ENCODE measurements at places on chromosomes 16 and 17.

DNA sequence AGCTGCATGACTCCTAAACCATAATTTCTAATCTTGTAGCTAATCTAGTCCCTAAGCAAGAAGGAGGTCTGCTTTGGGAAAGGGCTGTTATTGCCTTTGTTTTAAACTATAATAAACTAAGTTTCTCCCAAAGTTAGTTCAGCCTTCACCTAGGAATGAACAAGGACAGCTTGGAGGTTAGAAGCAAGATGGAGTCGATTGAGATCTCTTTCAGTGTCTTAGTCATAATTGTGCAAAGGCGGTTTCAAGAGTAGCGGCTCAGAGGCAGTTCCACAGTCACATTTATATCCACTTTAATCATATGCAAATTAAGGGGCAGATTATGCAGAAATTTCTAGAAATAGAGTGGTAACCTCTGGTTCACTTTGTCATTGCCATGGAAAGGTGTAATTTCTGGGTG lies 17.4 kb downstream of the DRC7 start:
- no peak for DNase-seq

DNA sequence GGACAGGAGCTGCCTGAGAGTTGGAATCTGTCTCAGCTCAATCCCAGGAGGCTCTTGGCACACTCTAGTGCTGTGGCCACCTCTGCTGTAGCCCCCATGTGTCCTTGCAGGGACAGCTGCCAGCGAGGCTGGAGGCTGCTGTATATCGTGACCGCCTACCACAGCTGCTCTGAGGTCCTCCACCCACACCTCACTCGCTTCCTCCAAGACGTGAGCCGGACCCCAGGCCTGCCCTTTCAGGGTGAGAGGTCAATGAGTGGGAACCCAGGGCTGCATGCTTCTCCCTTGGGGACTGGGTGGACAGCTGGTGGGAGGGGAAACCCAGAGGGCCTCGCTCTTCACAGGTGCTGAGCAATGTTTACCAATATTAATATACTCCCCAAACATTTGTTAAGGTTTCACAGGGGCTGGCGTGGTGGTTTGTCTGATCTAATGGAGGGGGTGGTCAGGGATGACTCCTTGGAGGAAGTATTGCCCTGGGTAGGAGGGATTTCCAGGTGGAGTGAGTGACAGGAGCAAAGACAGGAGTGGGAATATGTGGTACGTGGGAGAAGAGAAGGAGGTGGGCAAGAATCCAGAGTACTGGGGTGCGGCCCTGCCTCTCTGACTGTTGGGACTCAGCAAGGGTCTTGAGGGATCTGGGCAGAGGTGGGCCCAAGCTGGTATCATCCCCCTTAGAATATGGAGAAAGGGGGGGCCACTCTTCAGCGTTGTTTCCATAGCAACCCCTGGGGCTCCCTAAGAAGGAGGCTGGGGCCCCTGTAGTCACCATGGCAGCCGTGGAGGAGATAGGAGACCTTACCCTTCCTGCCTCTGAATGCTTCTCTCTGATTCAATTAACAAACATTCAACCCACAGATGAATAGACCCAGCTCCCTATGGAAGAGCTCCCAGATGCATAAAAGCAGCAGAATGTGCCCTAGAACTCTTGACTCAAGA lies 22.2 kb upstream of the ALKBH5 start:
- DNase-seq, result no peak

DNA sequence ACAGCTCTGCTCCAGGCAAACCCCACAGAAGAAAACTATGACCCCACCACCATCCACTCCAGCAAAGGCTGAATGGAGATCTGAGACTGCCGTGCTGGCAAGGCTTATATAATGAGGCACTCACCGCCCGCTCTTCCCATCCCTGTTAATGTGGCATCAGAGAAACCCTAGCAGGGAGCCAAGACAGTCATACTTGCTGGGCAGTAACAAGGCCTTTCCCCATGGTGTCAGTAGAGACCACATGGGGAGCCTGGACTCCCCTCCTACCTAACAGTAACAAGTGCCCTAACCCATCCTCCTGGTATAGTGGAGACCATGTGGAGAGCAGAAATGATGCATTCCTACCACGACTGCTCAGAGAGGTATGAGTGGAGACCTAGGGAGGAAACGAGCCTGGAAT lies 235.2 kb downstream of the C16orf78 start:
- DNase-seq, result no peak

DNA sequence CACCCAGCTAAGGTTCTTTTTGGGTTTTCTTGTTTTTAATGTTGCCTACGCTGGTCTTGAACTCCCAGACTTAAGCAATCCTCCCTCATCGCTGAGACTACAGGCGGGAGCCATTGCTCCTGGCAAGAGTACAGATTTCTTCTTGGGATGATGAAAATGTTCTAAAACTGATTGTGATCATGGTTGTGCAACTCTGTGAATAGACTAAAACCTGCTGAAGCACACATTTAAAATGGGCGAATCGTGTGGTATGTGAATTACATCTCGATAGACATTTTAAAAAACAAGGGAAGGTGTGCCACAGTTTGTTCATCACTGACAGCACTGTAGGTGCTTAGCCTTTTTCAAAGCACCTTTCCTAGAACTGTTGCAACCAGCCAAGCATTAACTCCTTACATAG lies 48.8 kb upstream of the CDH3 start:
- DNase-seq, result no peak

- DNase-seq, result no peak
Observed at GRCh38 chr16:89037261-89038152, 56.1 kb upstream of the ACSF3 start.

GRCh38 chr17:72525225-72526015 lies 404.6 kb downstream of the SOX9 start:
- DNase-seq, result no peak

DNA sequence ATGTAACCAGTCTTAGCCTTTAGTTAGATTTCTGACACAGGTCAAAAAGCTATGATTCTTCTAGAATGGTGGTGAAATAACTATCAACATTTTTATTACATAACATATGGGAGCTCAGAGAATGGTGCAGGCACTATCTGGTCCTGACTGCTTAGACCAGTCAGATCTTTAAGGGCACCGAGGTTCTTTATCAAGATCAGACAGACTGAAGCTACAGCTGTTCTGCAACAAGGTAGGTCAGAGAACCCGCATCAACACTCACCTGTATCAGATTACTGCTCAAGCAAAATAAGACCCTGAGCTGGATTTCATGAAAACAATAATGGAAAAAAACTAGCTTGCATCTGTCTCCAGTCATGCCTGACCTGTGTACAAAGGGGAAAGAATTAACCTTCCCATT lies 160.4 kb downstream of the KCNJ2 start:
- DNase-seq, result no peak

DNA sequence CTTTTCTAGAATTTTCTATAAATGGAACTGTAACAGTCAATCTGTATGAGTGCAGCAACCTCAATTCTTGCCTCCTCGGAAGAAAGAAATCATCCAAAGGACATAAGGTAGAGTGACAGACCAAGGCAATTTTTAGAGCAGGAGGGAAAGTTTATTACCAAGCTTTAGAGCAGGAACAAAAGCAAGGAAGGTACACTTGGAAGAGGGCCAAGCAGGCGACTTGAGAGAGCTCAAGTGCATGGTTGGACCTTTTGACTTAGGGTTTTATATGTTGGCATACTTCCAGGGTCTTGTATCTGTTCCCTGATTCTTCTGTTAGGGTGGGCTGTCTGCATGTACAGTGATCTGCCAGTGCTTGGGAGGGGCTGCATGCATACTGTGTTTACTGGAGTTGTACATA lies 50.3 kb downstream of the SCNN1G start:
- no peak for DNase-seq

- DNase-seq, result no peak
Observed at GRCh38 chr17:67053438-67054000, 9.2 kb downstream of the CACNG1 start.

DNA sequence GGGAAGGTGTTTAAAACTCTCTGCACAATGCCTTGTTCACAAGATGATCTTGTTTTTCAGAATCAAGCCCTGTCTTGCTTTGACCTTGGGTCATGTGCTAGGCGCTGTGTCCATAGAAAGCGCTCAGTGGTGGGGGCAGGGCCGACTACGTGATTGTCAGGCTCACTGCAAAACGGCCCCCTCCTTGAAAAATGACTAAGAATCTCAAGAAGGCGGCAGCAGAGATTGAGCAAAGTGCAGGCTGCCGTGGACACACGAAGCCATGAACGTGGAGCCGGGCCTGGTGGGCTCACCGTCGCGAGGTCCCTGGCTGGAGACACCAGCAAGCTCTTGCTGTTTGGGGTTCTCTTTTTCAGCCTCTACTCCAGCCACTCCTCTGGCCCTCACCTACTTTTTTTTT lies 10.2 kb downstream of the ATP2C2 start:
- no peak for DNase-seq

- DNase-seq, result no peak
Observed at GRCh38 chr16:79762217-79762616, 161.7 kb upstream of the MAF start.

DNA sequence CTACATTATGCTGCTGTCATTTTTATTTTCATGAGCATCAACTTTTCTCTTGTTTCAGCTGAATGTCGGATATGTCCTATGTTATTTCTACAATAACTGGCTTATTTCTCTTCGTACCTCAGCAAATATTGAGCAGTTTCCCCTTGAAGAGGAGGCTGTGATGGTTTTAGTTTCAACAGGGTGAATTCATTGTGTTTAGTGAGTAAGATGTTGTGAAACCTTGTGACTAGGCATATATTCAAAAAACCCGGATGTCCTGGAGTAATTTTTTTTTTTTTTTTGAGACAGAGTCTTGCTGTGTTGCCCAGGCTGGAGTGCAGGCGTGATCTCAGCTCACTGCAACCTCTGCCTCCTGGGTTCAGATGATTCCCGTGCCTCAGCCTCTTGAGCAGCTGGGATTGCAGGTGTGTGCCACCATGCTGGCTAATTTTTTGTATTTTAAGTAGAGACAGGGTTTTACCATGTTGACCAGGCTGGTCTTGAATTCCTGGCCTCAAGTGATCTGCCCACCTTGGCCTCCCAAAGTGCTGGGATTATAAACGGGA lies 11.1 kb downstream of the CPD start:
- DNase-seq, result no peak

DNA sequence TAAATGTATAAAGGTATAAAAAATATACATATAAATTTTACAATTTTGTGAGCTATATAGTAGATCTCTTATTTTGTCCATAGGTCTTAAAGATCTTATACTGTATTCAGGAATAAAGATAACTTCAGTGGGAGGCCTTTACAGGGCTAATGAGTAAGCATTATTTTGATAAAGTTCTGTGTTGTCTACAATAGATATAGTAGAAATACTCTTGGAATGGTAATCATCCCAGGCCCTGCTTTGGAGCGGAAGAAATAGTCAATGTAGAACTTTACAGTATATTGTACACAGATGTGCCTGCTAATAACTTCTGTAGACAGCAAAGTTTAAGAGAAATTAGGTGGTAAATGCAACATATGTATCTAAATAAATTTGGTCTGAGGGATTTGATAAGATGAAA lies 42.6 kb downstream of the TENT4B start:
- DNase-seq, result no peak

DNA sequence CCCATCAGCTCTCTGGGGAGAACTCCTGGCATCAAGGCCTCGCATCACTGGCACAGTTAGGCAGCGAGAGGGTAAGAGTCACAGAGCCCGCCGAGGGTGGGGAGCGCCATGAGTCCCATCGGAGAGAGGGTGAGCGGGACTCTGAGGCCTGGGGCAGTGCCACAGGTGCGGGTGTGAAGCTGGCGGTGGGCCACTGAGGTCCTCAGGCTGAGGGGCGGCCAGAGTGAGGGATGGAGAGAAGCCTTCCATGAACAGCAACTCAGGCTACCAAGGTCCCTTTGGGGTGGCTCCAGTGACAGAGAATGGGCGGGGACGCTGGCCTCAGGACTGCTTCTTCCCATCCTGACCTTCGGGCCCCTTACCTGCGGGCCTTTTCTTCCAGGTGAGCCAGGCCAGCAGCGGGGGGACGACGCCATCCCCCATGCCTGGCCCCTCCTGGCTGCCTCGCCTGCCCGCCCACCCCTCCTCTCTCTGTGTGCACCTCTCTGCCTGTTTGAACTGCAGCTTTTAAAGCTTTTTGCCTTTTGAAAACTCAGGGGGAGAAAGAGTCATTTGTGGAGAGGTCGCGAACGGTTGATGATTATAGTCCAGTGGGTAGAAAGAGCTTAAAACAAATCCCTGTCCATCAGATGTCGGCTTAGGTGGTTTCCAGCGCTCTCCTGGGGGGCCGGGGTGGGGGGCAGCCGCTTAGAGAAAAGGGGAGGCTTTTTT lies 149.3 kb upstream of the GSE1 start:
- DNase-seq, result no peak

GRCh38 chr17:27492470-27492869 lies 36.2 kb downstream of the KSR1 start:
- no peak for DNase-seq

GRCh38 chr17:8314797-8315763 lies 5.0 kb downstream of the ARHGEF15 start:
- DNase-seq, result no peak

DNA sequence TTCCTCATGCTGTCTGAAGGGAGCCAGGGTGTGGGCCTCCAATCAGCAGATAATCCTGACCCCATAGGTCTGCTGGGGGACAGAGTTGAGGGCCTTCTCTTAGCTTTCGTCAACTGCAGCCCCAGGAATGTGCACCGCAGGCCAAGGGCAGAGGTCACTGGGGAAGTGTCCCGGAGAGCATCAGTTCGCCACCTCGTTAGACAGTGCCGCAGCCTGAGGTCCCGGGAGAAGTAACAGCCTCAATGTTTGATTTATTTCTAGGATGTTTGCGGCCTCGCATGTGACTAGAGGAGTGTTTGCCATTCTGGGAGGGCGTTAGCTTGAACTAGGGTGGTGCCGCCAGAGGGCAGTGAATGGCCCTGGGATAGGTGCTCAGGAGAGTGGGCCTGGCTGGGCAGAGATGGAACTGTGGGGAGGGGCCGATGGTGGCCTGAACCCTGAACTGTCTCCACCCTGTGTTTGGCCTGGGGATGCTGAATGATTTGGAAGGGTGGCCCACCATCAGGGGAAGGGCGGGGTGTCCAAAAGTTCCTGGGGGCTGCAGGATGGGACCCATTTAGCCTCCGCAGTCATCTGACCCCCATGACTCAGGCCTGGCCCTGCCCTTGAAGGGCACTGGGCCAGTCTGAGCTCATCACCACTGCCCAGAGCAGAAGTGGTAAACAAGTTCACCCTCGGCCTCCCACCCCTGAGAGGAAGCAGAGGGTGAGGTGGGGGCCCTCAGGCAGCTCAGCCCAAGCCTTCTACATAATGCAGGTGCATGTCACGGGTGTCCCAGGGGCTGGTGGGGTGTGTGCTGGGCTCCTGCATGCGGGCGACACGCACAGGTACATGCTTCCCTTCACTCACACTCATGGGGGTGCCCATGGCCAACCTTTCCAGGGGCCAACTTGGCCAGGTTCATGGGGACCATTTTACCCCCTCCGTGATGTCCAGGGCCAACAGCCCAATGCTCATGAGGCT lies 12.4 kb upstream of the TAC4 start:
- DNase-seq, result no peak

DNA sequence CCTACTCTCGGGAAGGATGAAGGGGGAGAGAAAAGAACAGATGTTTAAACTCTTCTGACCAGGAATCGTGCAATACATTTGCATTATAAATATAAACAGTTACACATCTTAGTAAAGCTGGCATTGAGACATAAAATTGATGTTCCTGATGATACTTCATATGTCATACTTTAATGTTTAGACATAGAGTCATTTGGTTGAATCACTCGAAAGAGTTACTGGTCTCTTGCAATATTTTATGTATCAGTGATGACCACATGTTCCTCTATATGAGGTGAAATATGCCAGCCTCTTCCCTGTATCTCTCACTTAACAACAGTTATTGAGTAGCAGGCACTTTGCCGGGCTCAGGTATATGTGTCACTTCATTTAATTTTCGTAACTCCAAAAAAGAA lies 49.7 kb upstream of the PMFBP1 start:
- DNase-seq, result no peak

GRCh38 chr16:81251871-81252270 lies 13.4 kb downstream of the BCO1 start:
- DNase-seq, result no peak

- no peak for DNase-seq
Observed at GRCh38 chr16:11118479-11118878, 137.5 kb downstream of the SOCS1 start.
